Stimulated activated naive B cell treated with anti-CD40 and anti-IgM and Interleukin-4, amounts not matched to agents 10 μg/mL and 1 μg/mL and 100 μg/mL, for 72 hours (primary cell): ENCODE measurements at places on chromosomes 3 and 15.
A peak's percentile ranks its signal among the peaks of the same experiment; 100 is the strongest.

- DNase-seq = no peak
Observed at GRCh38 chr3:144114767-144115166, 143.1 kb downstream of the DIPK2A start.

DNA sequence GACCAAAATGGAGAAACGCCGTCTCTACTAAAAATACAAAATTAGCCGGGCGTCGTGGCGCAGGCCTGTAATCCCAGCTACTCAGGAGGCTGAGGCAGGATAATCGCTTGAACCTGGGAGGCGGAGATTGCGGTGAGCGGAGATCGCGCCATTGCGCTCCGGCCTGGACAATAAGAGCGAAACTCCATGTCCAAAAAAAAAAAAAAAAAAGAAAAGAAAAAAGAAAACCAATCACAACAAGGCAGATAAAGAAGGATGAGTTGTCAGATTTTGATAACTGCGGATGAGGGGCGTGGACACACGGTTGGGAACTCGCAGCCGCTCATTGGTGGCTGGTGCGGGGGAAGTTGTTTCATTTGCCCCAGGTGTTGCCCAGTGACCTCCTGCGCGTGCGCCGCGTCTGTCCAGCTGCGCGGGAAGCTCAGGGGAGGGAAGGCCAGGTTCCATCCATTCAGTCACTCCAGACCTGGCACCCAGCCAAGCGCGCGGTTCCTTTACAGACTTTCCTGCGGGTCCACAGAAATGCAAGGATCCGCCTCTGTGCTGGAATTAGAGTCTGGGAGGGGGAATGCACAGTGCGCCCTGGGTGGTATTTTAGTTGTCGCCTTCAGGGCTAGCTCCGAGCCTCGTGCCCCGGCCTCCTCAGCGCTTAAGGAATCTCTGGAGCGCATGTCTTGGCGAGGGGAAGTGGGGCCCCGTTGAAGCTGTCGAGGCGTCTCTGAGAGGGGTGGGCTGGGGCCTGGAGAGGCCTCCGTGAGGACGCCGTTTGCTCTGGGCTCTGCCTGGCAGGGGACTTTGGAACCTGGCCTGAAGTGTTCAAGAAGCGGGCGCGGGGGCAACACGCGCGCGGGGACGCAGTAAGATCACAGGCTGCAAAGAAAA is 708 bp upstream of the GCHFR start:
- no peak for DNase-seq

- DNase-seq = no peak
Observed at GRCh38 chr15:67359431-67360079, 105.0 kb downstream of the IQCH start.

- no peak for DNase-seq
Observed at GRCh38 chr3:195348426-195349115, 77.6 kb upstream of the XXYLT1 start.

DNA sequence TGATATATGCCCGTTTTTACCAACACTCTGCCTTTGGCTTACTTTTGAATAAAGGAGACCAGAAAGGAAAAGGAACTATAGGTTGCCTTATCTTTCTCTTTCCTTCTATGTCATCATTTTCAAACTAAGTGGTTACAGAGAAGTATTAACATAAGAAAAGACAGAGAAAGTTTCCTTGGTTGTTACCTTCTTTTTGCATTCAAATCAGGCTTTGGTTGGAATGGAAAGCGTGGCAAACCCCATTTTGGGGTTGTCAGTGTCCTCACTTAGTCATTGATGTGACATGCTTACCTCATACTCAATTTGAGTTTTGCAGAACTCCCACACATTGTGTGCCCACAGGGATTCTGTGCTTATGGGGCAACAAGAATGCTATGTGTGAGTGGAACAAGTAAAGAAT is 3.7 kb upstream of the THRB start:
- DNase-seq = peak; percentile 30

DNA sequence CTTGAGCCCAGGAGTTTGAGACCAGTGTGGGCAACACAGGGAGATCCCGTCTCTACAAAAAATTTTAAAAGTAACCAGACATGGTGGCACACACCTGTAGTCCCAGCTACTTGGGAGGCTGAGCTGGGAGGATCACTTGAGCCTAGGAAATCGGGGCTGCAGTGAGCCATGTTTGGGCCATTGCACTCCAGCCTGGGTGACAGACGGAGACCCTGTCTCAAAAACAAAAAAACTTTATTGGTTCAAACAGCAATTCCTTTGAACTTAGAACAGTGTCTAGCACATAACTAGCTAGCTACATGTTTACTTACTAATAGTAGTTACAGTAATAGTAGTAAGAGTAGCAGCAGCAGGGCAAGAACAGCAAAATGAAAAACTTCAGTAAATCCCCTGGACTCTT is 10.1 kb downstream of the HAUS2 start:
- no peak for DNase-seq

GRCh38 chr3:13415997-13416793 is 3.9 kb downstream of the NUP210 start:
- DNase-seq = no peak

DNA sequence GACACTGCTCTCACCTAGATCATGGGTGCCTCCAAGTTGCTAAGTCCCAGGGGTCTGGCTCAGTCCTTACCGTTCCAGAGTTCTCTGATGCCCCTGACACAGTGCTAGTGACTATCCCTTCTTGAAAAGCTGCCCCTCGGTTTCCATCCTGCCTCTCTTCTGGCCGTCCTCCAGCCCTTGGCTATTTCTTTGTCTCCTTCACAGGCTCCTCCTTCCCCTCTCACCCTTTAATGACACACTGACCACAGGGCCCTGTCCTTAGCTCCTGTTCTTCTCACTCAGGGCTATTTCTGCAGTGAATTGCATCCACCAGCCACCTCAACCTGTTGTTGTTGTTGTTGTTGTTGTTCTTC is 31.1 kb downstream of the SLC28A1 start:
- no peak for DNase-seq

DNA sequence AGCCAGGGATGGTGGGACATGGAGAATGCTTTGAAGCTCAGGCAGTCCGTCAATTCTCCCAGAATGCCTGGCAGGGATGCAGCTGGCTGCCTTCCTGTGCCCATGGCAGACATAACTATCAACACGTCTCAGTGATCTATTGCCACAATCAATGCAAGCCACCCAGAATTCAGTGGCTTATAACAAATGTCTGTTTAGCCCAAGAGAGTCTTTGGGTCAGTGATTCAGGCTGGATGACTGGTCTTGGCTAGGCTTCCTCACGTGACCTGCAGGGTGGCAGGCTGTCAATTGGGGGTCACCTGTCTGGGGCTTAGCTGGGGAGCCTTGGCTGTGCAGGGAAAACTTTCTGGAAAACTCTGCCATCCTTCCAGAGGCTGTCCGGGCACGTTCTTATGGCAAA is 213.1 kb upstream of the LRRFIP2 start:
- no peak for DNase-seq

DNA sequence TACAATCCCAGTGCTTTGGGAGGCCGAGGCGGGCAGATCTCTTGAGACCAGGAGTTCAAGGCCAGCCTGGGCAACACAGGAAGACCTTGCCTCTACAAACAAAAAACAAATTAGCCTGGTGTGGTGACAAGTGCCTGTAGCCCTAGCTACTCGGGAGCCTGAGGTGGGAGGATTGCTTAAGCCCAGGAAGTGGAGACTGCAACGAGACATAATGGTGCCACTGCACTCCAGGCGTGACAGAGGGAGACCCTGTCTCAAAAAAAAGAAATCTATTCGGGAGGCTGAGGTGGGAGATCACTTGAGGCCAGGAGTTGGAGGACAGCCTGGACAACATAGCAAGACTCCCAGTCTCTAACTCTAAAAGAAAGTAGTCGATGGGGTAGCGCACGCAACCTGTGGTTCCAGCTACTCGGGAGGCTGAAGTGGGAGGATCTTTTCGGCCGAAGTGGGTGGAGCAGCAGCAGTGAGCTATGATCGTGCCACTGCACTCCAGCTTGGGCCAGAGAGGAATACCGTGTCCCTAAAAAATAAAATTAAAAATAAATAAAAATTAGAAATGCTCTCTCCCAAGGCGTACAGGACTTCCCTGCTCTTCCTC is 775 bp downstream of the C3orf33 start:
- no peak for DNase-seq

DNA sequence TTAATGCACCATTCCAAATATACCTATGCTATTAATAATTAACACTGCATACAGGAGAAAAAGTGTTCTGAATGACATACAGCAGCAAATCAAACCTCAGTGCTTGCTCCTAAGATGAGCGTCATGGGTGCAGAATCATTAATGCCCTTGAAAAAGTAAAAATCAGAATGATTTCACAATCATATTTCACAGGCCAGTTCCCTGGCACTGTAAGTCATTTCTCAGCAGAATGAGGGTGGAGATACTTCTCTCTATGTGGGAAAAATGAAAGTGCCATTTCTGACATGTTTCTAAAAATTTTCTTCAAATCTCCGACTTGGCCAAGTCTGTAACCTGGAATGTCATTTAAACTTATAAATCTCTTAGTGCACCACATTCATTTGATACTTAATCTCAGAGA is 549.8 kb upstream of the AGTR1 start:
- no peak for DNase-seq
